Stimulated activated CD4-positive, alpha-beta T cell treated with anti-CD3 and anti-CD28 coated beads, Interleukin-1b, Interleukin-23, amount 100 ng/mL, for 48 hours (primary cell): ENCODE measurements at places on chromosomes 7 and 10.

- no peak for DNase-seq
Observed at GRCh38 chr10:123783296-123783695, 108.3 kb downstream of the CPXM2 start.

GRCh38 chr10:125096371-125096770 is 64.0 kb downstream of the CTBP2 start:
- DNase-seq = no peak

DNA sequence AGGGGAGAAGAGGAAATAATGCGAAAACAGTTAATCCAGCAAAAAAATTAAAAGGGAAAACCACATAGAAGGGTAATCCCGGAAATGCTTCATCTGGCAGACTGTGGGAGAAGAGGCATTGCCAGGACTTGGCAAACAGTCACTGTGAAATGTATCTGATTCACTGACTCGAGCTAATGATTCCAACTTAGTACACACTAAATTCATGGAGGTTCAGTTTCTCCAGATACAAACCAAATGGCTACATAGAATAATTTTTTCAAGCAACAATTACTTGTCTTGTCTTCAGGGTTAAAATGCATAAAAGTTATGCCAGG is 36.4 kb downstream of the GDI2 start:
- no peak for DNase-seq

DNA sequence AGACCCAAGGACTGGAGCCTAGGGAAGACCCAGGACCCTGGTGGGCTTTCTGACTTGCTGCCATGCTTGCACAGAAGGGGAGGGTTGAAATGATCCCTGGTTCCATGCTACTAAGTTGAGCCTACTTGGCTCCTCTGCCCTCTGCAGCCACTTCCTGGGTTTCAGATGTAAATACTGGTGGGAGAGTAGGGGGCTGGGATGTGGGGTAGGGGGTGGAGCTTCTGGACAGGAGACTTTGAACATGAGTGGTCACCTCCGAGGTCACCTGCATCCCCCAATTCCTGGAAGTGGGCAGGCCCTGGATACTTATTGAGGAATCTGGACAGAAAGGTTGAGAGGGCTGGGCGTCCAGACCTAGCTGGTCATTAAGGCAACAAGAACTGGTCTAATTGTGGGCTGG is 2.9 kb upstream of the ZMIZ1 start:
- no peak for DNase-seq

- DNase-seq = no peak
Observed at GRCh38 chr7:105224884-105225651, 163.7 kb downstream of the SRPK2 start.

DNA sequence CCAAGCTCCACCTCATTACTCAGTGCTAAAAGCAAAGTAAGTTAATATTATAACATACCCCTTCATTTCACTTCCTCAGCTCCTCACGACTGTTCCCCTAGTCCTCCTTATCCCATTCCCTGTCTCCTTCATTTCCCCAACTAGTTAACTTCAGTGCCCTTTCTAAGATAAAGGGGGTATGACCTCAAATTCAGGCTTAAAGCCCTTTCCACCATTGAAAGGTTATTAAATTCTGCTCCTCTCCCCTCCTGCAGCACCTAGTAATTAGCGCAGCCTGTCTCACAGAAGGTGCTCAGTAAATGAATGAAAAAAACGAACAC is 1.0 kb downstream of the CRPPA start:
- DNase-seq = no peak
